ENCODE measurements at places on chromosomes 16 and 17.

- peak; percentile 44 for DNase-seq
Measured at GRCh38 chr17:47703191-47703591, 9.2 kb downstream of the TBKBP1 start.

GRCh38 chr16:2720064-2720457 is at the start of gene PRSS27:
PRSS27 (minus strand) TSS chr16:2720224; CDS start chr16:2720160, 64 bp downstream.
- DNase-seq: no peak

DNA sequence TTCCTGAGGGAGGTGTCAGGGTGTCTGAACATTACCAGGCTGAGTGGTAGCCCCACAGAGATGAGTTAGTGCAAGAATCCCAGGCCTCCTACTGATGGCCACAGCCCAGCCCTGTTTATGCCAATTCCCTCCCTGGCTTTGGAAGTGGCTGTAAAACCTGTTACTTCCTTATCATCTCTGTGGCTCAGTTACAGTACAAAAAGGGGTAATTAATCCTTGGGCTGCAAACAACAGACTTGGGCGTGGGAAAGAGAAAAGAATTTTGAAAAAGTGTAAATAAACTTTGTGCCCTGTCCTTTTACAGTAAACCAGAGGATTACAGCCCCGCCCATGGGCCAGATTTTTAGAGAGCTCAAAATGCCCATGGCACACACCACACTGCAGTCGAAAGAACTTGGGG is 73.1 kb upstream of the AXIN2 start:
- DNase-seq: no peak

DNA sequence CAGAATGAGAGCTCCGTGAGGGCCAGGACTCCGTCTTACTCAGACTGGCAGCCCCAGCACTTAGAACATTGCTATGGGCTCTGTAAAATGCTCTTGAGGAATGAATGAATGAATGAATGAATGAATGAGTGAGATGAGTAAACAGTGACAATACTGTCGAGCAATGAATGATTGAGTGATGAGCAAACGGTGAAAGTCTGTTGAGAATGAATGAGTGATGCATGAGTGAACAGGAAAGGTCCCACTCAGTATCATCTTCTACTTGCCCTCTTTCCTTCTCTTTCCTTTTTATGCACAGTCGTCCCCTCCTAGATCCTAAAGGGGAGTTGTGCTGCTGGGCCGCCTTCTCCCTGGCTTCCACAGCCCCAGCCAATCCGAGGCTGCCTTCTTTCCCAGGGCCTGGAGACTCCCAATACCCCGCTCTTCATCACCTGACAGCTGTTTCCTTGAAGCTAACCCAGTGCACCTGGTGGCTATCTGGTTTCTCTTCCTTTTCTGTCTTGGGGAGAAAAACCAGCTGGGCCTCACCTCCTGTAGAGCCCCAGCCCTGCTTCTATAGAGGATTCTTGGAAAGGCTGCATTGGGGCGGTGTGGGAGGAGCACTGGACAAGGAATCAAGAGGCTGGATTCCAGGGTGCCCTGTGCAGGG is 32.7 kb upstream of the CACNG1 start:
- DNase-seq: no peak

DNA sequence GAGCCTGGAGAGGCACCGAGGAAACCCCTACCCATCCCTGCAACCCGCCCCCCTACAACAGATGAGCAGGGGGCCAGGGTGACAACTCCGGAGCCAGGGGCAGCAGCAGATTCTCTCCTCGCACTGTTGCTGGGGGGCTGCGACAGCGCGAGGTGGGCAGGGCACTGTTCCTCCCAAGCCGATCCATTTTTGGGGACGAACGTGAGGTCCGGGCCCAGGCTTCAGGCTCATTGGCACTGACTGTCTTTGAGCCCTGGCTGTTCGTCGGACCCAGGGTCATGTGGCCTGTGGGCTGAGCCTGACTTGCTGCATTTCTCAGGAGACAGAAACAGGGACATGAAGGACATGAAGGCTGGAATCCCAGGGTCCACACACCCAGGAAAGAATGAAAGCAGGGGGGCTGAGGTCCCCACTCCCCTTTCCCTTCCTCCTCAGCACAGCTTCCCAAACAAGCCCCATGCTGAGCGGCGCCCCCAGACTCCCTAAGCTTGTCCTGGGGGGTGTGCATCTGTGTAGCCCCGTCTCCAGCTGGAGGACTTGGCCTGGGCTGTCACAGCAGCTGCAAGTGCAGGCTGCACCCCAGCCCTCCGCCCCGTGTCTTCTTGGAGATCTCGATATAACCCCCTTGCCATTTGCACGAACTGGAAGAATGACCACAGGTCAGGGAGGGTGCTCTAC is 18.7 kb downstream of the CEP295NL start:
- no peak for DNase-seq

DNA sequence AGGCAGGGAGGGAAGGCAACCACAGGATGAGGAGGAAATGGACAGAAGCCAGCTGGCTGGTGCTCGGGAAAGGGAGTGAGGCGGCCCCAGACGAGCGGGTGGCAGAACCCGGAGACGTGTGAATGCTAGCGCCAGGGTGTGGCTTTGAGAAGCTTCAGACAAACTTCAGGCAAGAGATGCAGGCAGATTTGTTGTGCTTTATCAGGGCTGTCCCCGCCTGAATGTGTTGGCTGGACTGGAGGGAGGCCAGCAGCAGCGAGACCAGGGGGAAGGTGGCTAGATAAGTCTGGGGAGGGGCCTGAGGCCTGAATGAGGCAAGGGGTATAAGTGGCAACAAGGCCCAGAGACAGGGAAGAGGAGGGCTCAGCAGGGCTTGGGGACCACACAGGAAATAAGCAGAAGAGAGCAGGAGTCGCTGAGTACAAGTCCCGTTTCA is 22.0 kb downstream of the CAMKK1 start:
- DNase-seq: no peak

DNA sequence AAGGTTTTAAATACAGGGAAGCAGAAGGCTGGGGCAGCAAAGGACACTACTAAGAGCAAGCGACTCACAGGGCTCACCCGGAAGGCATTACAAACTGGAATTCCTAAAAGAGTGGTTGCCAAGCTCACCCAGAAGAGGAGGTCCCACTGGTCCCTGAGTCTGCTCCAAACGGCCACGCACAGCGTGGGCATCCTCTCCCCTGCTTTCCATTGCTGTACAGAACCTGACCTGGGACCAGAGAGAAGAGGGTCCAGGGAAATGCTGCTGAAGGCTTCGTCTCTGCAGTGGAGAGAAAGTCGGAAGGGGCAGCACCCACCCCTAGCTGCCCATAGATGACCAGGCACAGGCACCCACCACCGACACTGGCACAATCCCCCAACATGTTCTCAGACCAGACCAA is 67.2 kb downstream of the ADCY9 start:
- DNase-seq: no peak

- no peak for DNase-seq
Measured at GRCh38 chr17:59807892-59808509, 84.7 kb downstream of the TUBD1 start.

GRCh38 chr17:48748718-48749566 is 20.4 kb upstream of the HOXB13 start:
- DNase-seq: no peak

GRCh38 chr16:67763066-67763465 is 43.3 kb downstream of the RANBP10 start:
- no peak for DNase-seq

DNA sequence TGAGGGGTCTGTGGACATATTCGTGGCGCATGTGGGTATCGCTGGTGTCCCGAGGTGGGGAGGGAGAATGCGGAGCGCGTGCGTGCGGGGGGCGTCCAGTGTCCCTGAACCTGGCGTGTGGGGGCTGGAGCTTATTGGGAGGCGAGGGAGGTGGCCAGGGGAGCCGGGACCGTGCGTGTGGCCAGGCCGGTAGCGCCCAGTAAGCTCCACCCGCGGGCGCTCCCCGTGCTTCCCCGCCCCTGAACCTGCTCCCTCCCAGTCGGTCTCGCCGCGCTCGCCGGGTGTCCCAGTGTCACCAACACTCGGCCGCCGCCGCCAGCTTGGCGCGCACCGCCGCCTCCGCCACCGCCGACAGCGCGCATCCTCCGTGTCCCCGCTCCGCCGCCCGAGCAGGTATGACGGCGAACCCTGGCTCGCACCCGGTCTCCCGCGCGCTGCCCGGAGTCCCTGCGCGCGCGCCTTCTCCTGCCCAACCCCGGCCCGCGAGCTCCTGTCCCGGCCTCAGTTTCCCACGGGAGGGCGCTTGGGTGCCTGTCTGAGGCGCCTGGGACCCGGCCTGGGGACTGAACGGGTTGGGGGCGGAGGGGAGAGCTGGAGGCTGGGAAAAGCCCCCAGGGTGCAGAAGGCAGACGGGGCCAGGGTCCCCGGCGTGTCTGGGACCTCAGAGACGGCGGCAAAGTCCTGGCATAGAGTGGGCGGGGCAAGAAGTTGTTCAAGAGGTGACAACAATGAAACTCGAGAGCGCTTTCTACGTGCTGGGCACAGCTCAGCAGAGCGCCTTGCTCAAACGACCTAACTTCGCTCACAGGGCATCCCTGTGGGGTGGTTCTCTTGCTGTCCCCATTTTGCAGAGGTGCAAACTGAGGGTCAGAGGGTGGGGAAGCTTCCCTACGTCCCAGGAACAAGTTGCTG is at the start of gene SCNN1B:
TSS of gene SCNN1B (plus strand) at position 258 of the 912 bp plus-strand sequence. CDS start 46,298 bp downstream, outside the sequence.
- no peak for DNase-seq

DNA sequence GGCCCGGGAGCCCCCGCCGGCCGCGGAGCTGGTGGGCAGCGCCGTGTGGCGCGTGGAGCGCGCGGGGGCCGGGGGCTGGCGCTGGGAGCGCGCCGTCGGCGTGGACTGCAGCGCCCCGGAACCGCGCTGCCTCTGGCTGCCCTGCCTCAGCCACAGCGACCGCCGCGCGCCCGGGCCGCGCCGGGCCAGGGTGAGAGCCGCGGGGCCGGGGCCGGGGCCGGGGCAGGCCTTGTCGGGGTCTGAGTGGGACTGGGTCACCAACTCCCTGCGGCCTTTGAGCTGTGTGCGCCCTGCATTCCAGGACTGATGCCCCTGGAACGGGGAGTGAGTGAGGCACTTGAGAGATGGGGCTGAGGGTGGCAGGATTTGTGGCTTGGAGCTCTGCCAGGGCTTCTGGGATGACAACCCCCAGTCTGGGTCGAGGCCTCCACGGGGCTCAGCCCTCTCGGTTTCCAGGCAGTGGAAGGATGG is 25.7 kb downstream of the ARHGAP23 start:
- no peak for DNase-seq

DNA sequence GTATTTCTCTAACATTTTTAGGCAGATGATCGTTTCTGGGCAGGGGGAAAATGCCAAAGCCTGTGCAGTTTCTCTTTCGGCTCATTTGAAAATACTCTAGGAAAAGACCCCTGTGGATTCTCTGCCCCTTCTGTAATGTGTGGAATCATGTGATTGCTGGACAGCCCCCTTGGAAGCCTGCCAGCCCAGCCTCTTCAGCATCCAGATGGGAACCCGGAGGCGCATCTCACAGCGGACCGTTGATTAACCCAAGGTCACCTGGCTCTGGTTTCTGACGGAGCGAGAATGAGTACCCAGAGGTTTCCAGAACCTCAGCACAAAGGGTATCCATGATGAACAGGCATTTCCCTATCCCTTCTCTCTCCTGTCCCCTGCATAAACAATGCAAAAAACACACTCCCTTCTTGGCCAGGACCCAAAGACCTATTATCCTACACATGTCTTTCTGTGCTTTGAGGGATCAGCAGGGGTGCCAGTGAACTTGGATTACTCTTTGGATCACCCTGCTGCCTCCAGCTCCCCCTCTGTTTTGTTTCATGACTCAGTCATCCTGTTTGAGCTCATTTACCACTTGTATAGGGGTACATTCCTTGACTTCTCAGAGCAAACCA is 957.1 kb upstream of the RBFOX1 start:
- no peak for DNase-seq

- no peak for DNase-seq
Measured at GRCh38 chr16:4241928-4242283, at the start of gene SRL. SRL (minus strand) TSS chr16:4242080; CDS start chr16:4242067, 13 bp downstream.

GRCh38 chr17:82689077-82689476 is 9.4 kb downstream of the RAB40B start:
- no peak for DNase-seq

DNA sequence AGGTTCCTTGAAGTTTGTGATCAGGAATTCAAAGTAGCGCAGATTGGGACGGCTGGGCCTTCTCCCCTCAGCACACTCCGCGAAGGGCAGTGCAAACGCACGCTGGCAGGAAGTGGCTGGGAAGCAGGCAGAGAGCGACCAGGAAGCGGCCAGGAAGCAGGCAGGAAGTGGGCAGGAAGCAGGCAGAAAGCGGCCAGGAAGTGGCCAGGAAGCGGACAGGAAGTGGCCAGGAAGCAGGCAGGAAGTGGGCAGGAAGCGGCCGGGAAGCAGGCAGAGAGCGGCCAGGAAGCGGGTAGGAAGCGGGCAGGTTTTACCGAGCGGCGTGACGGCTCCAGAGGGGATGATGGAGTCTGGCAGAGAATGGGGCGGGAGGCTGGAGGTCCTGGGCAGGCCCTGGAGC is 3.2 kb downstream of the DPEP1 start:
- DNase-seq: no peak

DNA sequence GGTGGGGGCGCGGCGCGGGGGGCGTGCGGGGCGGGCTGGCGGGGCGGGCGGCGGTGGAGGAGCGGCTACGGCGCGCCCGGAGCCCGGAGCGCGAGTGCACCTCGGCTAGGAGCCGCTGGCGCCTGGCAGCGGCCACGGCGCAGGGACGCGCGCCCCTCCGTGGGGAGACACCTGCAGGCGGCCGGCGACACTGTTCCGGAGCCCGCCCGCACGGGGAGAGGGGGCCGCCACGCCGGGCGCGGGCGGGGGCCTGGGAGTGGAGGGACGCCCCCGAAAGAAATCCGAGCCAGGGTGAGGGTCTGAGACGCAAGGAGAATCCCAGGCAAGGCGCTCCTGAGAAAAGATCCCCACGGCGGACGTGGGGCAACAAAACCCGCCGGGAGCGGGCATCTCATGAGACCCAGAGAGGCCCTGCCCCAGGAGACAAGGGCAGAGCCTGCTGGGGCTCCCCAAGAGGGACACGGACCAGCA is at the start of gene GSG1L:
TSS of gene GSG1L (minus strand) at position 124 of the 471 bp plus-strand sequence. CDS start 290 bp downstream, outside the sequence.
- no peak for DNase-seq

GRCh38 chr17:59634632-59635541 is 15.2 kb downstream of the CLTC start:
- DNase-seq: no peak

DNA sequence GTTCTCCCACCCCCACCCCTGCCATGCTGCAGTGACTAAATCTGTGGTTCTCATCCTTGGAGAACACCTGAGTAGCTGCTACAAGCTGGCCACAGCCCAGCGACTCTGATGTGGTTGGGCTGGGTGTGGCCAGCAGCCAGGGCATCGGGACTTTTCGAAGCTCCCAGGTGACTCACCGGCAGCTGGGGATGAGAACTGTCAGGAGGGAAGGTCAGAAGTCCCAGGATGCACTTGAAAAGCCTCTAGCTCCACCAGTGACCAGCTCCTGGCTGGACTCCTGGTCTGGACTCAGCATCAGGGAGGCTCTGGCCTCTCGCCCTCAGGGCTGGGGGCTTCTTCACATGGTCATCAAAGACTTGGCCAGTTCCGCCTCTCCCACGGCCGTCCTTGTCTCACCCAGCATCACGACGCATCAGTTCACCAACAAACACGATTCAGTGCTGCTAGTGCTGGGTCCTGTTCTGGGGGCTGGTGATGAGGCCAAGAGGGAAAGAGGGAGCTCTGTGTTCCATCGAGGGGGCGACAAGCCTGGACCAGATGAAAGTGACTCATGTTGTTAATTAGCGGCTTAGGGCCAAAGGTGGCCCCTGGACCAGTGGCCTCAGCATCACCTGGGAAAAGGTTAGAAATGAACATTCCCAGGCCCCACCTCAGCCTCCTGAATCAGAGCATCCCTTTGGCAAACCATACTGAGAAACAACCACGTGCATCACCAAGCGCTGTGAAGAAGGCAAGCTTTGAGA is 3.9 kb upstream of the C17orf99 start:
- no peak for DNase-seq

All from activated CD4-positive, CD25-positive, alpha-beta regulatory T cell treated with anti-CD3 and anti-CD28 coated beads, Interleukin-2, amount 50 U/mL, for 72 hours (primary cell).